ENCODE measurements at places on chromosomes 4 and X.

- no peak for DNase-seq
These were observed 203.1 kb downstream of the EPHA5 start for GRCh38 chr4:65467068-65467680.

GRCh38 chrX:123424546-123424945 lies 240.5 kb downstream of the GRIA3 start:
- no peak for DNase-seq

DNA sequence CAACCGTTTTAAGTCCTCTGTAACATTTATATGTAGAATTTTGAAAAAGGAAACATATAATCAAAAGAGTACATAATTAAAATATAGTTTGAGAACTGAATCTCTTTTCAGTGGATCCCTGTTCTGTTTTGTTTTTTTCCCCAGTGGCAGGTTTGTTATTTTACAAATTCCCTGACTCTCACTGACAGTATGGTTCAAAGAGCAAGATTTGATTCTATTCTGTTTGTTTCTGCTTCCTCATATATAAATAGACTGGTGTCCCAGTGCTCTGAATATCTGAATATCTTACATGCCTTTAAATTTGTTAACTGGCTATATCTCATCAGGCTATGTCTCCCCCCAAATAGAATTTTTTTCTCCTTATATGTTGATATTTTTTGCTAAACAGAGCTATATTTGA lies 16.6 kb downstream of the SULT1E1 start:
- DNase-seq = no peak

DNA sequence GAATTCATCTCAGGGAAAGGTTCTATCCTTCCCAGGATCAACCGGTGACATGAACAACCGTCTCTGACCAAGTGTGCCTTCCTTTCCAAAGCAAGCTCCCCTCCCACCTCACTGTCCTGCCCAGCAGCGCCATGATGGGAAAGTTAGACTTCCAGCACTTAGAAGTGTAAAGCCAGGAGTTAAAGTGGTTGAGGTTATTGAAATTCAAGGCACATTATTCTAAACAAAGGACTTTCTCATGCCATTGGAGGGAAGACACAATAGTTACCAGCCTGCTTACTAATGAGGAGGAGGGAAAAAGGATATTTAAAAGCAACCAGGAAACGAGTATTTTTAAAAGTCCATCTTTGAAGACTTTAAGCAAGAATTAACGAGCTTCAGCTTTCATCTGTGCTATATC lies 96.8 kb downstream of the NSUN7 start:
- no peak for DNase-seq

- no peak for DNase-seq
These were observed 126.8 kb upstream of the UNC5C start for GRCh38 chr4:95675623-95676022.

Measured in T-helper 2 cell (primary cell).